ENCODE measurements at places on chromosomes 16 and 17. TPM values are rescaled to one million over a fixed set of nuclear protein-coding genes. Genes with fewer than 3 reads are reported as not detected.

CSH1 gene
- total RNA-seq = not detected

TBC1D3 gene
- total RNA-seq = not detected

TAX1BP3 gene
- 98.7 TPM for total RNA-seq

GINS3 gene
- 5.0 TPM for total RNA-seq

OR1F1 gene
- total RNA-seq = not detected

TRIM72 gene
- not detected for total RNA-seq

CNTD1 gene
- 1.2 TPM for total RNA-seq

ZNF385C gene
- total RNA-seq = not detected

TBC1D3G gene
- total RNA-seq = not detected

CHST6 gene
- 4.4 TPM for total RNA-seq

DNA sequence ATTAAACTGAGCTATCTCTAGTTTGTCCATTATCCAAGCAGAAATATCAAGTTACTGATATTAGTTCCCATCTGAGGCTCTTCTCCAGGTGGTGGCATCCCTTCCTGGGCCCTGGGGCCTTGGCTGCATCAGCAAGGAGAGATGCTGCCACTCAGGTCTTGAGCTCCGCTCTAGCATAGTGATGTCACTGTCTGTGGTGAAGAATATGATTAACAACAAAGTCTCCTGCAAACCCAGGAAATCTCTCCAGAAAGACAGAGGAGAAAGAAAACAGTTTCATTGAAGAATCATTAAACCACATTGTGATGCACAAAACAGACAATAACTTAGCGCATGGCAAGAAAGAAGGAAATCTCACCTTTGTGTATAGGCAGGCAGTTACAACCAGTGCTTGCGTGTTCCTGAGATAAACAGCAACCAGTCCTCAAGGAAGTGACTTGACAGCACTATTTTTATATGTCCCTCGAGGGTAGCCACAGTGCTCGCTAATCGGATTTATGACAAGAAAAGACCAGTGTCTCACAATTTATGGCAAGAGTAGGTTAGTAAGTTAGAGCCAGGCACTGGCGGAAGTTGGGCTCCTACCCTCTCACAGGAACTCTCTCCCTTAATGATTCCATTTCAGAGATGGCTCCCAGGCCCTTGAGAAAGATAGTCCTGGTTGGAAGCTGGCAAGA is 151.1 kb downstream of the AHSP start:
- DNase-seq = no peak

GRCh38 chr16:89023151-89023551 is 46.1 kb upstream of the CBFA2T3 start:
- no peak for DNase-seq

GRCh38 chr17:48933035-48933434 is 11.6 kb downstream of the SNF8 start:
- no peak for DNase-seq

DNA sequence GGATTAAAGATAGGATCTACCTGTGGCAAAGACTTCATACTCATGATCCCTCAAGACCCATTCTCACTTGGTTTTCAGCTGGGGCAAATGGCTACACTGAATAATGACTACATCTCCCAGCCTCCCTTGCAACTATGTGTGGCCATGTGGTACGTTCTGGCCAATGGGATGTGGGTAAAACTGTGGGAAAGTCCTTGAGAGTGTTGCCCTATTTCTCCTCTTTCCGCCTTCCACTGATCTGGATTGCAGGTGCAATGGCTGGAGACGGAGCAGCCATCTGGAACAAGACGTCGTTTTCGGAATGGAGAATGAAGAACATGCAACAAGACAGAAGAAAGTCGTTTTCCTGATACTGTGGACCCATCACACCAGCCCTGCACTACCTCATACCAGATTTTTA is 48.5 kb downstream of the HAPSTR1 start:
- no peak for DNase-seq

- DNase-seq = no peak
Observed at GRCh38 chr16:76175718-76176117, 101.5 kb upstream of the CNTNAP4 start.

GRCh38 chr16:87351320-87351698 is 32.3 kb downstream of the FBXO31 start:
- no peak for DNase-seq

DNA sequence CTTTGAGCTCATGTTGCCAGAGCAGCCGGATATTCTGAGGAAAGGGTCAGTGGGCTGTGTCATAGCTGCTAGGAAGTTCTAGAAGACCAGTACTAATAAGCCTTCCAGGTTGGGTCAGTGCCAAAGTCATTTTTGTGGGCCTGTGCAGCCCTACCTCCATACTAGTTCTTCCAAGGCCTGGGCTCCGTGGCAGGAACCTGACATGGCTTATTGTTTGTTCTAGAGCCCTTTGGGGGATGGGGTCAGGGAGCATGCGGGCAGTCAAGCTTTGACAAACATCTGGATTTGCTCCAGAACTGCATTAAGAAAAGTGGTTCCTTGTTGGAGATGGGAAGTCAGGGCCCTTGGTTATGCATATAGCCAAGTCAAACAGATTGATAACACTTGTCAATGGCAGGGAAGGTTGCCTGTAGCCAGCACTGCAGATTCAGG is 7.6 kb downstream of the ALKBH5 start:
- no peak for DNase-seq

DNA sequence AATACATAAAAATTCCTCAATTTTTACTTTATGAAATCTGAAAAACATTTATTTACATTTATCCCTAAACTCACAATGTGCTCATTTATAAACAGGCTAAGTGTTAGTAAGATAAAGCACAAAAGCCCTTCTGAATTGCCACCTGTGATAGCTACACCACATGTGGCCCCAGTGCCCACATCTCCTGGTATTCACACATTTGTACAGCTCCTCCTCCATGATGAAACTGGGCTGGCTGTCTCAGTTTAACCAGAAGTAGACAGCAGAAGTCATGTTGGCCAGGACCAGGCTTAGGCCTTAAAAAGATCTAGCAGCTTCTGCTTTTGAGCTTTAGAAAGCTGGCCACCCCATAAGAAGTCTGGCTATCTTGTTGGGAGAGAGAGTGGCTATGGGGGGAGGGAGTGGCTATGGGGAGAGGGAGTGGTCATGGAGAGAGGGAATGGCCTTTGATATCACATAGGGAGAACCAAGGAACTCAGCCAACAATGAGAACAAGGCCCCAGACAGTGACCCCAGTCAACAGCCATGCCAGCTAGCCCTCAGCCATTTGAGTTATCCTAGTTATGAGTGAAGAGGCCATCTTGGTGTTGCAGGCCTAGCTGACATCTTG is 47.4 kb downstream of the CEP95 start:
- DNase-seq = no peak

DNA sequence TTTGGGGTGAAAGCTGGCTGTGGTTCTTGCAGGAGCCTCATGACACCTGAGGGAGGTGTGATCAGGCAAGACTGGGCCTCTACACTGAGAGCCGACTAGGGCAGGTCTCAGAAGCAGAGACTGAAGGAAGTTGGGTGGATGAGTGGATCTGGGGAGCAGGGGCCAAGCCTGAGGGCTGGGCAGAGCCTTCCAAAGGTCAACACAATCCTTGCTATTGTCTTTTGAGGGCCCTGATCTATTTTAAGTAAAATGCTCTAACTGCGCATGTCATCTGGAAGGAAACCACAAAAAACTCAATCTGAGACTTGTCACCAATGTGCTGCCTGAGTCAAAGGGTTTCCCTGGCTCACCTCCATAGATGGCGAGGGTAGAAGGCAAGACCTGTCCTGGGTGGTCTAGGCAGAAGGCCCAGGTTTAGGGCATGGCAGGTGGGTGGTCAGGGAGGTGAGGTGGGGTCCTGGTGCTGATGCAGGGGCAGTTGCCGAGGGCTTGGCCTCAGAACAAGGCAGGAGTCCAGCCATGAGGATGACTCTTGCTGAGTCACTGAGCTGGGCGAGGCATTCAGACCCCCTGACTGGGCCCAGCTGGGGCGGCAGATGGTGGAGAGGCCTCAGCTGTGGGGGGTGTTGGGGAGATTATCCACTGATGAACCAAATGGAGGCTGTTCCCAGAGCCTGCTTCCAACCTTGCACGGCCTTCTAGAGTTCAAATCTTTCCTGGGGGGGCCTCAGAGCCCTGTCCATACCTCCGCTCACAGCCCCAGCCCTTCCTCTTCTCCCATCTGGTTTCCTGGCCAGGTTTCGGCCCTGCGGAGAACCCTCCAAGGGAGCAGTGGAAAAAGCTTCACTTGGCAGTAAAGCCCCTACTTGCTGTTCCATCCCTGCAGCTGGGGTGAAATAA is 5.1 kb downstream of the MVP start:
- peak; percentile 79 for DNase-seq

DNA sequence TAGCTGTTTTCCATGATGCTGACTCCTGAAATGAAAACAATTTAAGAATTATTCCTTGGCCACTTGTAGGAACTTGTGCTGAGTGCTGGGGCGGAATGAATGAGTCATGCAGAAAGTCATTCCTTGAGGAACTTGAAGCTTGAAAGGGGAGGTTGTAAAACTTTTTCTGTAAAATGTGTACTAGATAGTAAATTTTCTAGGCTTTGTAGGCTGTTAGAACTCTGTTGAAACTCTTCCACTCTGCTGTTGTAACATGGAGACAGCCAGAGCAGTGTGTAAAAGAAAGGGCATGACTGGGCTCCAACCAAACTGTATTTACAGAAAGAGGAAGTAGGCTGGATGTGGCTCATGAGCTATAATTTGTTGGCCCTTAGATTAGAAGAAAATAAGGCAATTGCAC is 46.1 kb downstream of the ABCA8 start:
- peak; percentile 83 for DNase-seq

GRCh38 chr17:63774141-63774968 is at the start of gene DDX42:
TSS of gene DDX42 (plus strand) at chr17:63774170. CDS start at chr17:63787050, 12,880 bp downstream.
- DNase-seq = peak; percentile 89

DNA sequence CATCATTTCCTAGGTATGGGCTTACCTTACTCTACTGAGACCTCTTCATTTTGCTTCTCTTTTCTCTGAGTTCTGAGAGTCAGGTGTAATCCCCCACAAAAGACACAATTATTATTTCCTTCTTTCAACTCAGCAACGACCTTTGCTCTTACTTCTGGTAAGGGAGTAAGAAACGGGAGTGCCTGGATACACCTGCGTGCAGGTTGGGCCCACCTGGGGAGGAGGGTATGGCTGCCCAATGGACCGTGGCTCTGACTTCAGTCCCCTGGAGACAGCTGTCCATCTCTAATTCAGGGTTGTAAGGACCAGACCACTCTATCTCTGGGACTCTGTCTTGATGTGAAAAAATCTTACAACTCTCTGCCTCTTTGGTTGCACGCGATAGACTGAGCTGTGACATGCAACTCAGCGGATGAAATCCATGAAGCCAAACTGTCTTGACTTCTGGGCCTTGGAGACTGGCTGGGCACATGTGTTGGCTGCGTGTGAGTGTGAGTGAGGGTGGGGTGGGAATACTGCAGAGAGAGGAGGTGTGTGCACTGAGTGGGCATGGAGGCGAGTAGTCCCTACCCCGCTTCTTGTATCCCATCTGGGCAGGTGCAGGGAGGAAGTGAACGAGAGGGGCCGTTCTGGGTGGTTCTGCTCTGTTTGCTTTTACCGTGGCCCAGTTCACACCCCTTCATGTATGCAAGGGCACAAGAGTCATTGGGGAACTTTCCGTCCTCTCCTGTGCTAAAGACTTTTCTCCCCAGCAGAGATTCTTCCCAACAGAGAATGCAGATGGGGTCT is 1.2 kb downstream of the TMEM238L start:
- DNase-seq = no peak

- no peak for DNase-seq
Observed at GRCh38 chr17:72063756-72064450, 56.9 kb upstream of the SOX9 start.

GRCh38 chr16:10941127-10941933 is 938 bp downstream of the DEXI start:
- DNase-seq = no peak

DNA sequence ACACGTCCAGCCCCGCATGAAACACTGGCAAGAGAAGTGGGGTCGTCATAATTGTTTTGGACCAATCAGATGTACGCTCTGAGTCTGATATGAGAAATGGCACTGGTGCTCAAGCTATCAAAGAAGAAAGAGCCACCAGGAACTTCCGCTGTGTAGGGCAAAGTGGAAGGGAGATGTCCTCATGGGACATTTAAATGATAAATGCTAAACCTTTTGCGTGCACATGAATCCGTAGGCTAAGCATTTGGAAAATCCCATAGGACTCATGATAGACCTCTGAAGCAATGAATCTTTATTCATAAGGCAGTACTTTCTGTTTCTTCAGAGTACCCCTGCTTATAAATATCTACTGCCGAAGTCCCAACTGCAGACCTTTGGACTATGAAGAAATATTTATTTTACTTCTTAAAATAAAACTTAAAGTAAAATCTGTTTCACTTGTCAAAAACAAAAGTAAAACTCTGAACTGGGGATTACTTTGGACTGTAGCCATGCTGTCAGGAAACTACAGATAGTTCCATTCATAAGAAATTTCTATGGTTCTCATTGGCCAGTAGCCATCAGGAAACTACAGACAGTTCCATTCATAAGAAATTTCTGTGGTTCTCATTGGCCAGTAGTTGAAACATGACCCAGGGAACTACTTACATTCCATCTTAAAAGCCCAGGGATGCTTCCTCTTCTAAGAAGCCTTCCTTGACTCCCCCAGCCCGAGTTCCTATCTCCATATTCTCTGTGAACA is 335.1 kb downstream of the HS3ST4 start:
- no peak for DNase-seq

DNA sequence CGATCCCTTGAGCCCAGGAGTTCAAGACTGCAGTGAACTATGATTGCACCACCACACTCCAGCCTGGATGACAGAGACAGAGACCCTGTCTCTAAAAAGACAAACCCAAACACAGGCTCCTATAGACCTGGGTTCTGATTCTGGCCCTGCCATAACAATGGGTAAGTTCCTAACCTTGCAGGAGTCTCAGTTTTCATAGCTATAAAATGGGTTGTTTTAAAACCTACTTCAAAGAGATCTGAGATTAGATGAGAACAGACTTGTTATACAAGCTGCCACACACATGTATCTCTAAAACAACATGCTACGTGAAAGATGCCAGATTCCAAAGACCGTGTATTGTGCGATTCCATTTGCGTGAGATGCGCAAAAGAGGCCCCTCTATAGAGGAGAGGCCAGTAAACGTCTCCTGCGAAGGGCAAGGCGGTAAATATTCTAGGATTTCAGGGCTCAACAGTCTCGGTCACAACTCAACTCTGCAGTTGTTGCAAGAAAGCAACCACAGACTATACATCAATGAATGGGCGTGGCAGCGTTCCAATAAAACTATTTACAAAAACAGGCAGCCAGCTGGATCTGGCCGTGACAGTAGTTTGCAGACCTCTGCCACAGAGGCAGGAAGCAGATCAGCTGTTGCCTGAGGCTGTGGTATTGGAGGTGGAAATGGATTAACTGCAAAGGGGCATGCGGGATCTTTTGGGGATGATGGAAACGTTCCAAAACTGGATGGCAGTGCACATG is 5.9 kb downstream of the CORO7 start:
- no peak for DNase-seq

- no peak for DNase-seq
Observed at GRCh38 chr16:84291226-84291625, 3.5 kb upstream of the WFDC1 start.

GRCh38 chr16:73615071-73615940 is 567.4 kb upstream of the ZFHX3 start:
- DNase-seq = no peak

GRCh38 chr17:67492251-67492740 is 115.2 kb downstream of the PITPNC1 start:
- DNase-seq = no peak
